ENCODE measurements at places on chromosomes 2 and 18. TPM values are rescaled to one million over a fixed set of nuclear protein-coding genes. Genes with fewer than 3 reads are reported as not detected.

DNA sequence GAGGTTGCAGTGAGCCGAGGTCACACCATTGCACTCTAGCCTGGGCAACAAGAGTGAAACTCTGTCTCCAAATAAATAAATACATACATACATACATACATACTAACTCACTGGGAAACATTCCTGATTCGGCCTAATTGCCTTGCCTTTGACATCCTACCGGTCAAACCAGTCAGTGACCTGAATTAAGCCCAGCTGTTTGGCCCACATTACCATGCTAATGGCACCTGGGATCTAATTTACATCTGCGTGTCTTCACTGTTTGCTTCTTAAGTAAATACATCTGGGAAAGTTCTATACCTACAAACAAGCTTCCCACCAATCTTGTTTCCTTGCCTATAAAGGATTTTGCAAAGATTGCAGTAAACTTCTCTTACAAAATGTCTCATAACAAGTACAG is 230.2 kb upstream of the ZC3H15 start:
- no peak overlapping the region for H3K4me3 ChIP-seq
- H3K27ac ChIP-seq, result no peak overlapping the region
- no peak for DNase-seq
- H3K27me3 ChIP-seq, result no peaks in the 10 kb centered on the region
- H3K4me1 ChIP-seq, result no peaks in the 10 kb centered on the region
- no peaks in the 10 kb centered on the region for H3K36me3 ChIP-seq

DNA sequence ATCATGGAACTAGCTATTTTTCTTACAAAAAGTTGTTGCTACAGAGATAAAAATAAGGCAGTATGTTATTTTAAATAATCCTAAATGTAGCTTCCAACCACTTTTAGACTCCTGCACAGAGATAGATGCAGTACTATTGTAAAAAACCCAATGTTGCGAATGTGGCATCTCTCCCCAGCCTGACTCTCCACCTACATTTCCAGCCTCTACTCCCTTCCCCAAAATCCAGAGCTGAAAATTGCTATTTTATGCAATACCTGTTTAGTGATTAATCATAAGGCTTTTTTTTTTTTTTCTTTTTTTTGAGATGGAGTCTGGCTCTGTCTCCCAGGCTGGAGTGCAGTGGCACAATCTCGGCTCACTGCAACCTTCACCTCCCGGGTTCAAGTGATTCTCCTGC is 39.4 kb downstream of the SPRED2 start:
- no peaks in the 10 kb centered on the region for H3K36me3 ChIP-seq
- no peak for DNase-seq
- H3K27ac ChIP-seq, result no peak overlapping the region
- H3K27me3 ChIP-seq, result no peaks in the 10 kb centered on the region
- H3K4me1 ChIP-seq, result peaks cover 56% of the 10 kb centered on the region

DNA sequence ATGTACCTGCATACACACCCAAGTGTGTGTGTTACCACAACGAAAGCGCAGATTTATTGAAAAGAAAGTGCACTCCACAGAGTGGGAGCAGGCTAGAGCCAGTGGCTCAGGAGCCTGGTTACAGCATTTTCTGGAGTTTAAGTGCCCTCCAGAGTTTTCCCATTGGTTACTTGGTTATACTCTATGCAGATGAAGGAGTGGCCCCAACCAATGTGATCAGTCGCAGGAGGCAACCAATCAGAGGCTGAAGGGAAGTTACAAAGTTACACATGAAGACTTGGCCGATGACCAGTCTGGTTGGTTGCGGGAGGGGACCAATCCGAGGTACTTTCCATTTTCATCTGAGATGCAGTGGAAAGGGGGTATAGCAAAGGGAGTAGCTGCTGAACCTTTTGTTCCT is 13.5 kb upstream of the PRLH start:
- no peak overlapping the region for H3K4me3 ChIP-seq
- no peak overlapping the region for H3K27ac ChIP-seq
- DNase-seq, result no peak
- H3K27me3 ChIP-seq, result no peaks in the 10 kb centered on the region
- no peaks in the 10 kb centered on the region for H3K4me1 ChIP-seq

GRCh38 chr2:42314892-42315468 is 46.0 kb downstream of the COX7A2L start:
- H3K4me1 ChIP-seq, result peaks cover 24% of the 10 kb centered on the region
- peak overlapping the region; percentile 67 for H3K27ac ChIP-seq
- DNase-seq, result peak; percentile 93
- H3K4me3 ChIP-seq, result 0 out of 2 replicates have a peak overlapping the region, but pooled peaks have one; percentile 14

DNA sequence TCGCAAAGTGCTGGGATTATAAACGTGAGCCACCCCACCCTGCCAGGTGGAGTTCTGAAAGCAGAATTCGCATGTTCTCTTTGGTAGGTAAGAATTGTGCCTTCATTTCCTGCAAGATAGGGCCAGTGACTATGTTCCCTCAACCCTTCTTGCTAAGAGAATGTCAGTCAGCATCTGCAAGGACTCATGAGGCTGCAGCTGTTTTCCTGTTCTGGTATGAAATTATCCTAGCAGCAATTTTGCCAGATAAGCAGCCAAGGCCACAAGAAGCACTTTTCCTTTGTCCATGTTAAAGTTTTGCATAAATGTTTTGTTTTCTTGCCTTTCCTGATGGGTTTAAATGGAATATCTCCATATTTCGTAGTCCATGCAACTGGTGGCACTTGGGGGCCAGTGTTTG is 6.8 kb upstream of the ARHGAP28 start:
- no peaks in the 10 kb centered on the region for H3K4me1 ChIP-seq
- no peak overlapping the region for H3K27ac ChIP-seq
- H3K4me3 ChIP-seq, result no peak overlapping the region
- no peaks in the 10 kb centered on the region for H3K27me3 ChIP-seq
- H3K36me3 ChIP-seq, result no peaks in the 10 kb centered on the region
- DNase-seq, result no peak

GRCh38 chr2:212928681-212929080 is 222.7 kb downstream of the IKZF2 start:
- H3K27ac ChIP-seq, result no peak overlapping the region
- H3K4me3 ChIP-seq, result no peak overlapping the region
- no peaks in the 10 kb centered on the region for H3K36me3 ChIP-seq
- peak; percentile 54 for DNase-seq
- H3K27me3 ChIP-seq, result no peaks in the 10 kb centered on the region

- no peaks in the 10 kb centered on the region for H3K4me1 ChIP-seq
- H3K27me3 ChIP-seq, result peaks cover 6% of the 10 kb centered on the region
- no peak overlapping the region for H3K4me3 ChIP-seq
- no peak overlapping the region for H3K27ac ChIP-seq
Measured at GRCh38 chr18:26723981-26724380, 141.5 kb downstream of the AQP4 start.

DNA sequence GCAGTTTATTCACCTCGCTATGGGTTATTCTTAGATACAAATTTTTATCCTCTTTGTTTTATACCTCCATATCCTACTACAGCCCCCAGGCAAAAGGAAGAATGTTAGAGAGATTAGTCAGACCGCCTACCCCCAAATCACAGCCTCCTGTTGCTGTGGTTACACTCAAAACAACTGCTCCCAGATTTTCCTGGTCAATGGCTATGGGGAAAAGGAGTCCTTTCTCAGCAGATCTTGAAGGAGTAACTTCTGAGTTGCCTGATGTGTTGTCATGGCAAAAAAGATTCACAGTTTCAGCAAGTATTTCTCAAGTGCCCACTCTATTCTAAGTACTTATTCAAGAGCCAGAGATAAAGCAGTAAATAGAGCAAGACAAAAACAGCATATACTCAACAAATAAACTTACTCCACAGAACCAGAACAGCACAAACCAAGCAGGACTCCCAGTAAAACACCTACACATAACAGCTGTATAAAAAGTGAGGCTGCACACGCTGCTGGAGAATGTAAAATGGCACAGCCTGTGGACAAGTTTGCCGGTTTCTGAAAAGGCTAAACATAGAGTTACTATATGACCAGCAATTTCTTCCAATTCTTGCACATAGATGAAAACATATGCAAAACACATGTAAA is 104.8 kb downstream of the NOL10 start:
- peaks cover 20% of the 10 kb centered on the region for H3K36me3 ChIP-seq
- DNase-seq, result peak; percentile 91
- H3K4me1 ChIP-seq, result peaks cover 17% of the 10 kb centered on the region
- no peaks in the 10 kb centered on the region for H3K27me3 ChIP-seq
- H3K4me3 ChIP-seq, result peak overlapping the region; percentile 33
- peak overlapping the region; percentile 91 for H3K27ac ChIP-seq

DNA sequence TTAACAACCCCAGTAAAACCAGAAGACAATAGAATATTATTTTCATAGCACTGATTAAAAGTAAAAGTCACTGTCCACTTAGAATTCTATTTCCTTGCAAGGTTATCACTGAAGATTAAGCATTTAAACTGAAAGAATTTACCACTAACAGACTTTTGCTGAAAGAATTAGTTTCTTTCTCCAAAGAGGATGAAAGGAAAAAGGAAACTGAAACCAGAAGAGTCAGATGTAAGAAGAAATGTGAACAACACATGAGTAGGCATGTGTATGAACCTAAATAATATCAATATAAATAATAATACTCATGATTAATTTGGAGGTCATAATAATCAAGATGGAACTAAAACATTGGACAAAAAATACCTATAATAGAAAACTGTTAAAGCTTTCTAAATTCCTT is 82.4 kb upstream of the KLHL29 start:
- no peak for DNase-seq
- no peak overlapping the region for H3K4me3 ChIP-seq
- no peak overlapping the region for H3K27ac ChIP-seq
- H3K27me3 ChIP-seq, result peaks cover 13% of the 10 kb centered on the region

GRCh38 chr2:64985447-64985846 is 3.8 kb upstream of the SLC1A4 start:
- no peak overlapping the region for H3K27ac ChIP-seq
- H3K4me1 ChIP-seq, result peaks cover 9% of the 10 kb centered on the region
- H3K36me3 ChIP-seq, result no peaks in the 10 kb centered on the region

- H3K4me3 ChIP-seq, result no peak overlapping the region
- H3K36me3 ChIP-seq, result no peaks in the 10 kb centered on the region
- H3K4me1 ChIP-seq, result 0 out of 2 replicates have a peak, but pooled peaks cover 8% of the 10 kb centered on the region
- H3K27me3 ChIP-seq, result no peaks in the 10 kb centered on the region
- DNase-seq, result no peak
Measured at GRCh38 chr2:235529621-235530020, 35.8 kb downstream of the AGAP1 start.

GRCh38 chr2:226475650-226476049 is 324.0 kb downstream of the IRS1 start:
- peaks cover 40% of the 10 kb centered on the region for H3K4me1 ChIP-seq
- DNase-seq, result peak; percentile 77
- H3K27ac ChIP-seq, result no peak overlapping the region
- no peaks in the 10 kb centered on the region for H3K36me3 ChIP-seq
- H3K4me3 ChIP-seq, result no peak overlapping the region

TCF7L1 gene
- 0.65 TPM for total RNA-seq

COL4A3 gene
- not detected for total RNA-seq

All from GM23248 (cell line).